ENCODE measurements at places on chromosomes 6 and 20. TPM values are rescaled to one million over a fixed set of nuclear protein-coding genes. Genes with fewer than 3 reads are reported as not detected.

DNA sequence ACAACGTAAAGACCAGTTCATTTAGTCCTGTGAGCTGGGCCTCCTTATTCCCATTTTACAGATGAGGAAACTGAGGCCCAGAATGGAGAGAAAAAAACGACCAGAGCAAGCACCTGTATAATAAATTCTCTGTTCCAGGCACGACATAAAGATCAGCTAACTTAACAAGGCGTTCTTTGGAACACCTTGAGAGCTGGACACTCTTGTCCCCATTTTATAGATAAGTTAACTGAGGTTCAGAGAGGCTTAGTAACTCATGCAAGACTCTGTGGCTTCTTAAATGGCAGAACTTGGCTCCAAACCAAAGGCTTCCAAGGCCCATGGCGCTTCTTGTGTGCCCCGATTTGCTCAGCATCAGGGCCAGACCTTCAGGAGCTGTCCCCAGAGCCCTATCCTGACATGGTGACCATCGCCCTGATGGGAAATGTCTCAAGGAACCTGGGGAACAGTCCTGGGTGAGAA lies 142.1 kb downstream of the VEGFA start:
- H3K36me3 ChIP-seq: no peaks in the 10 kb centered on the region
- no peak overlapping the region for H3K4me3 ChIP-seq
- no peak for DNase-seq
- no peak overlapping the region for H3K27ac ChIP-seq
- peaks cover 3% of the 10 kb centered on the region for H3K27me3 ChIP-seq
- H3K4me1 ChIP-seq: no peaks in the 10 kb centered on the region

- no peaks in the 10 kb centered on the region for H3K4me1 ChIP-seq
- no peak overlapping the region for H3K4me3 ChIP-seq
- DNase-seq: no peak
- no peaks in the 10 kb centered on the region for H3K36me3 ChIP-seq
- H3K27me3 ChIP-seq: no peaks in the 10 kb centered on the region
These were observed 144.1 kb upstream of the PTCHD4 start for GRCh38 chr6:48255094-48255493.

GRCh38 chr6:21039926-21040325 lies 505.7 kb downstream of the CDKAL1 start:
- H3K4me1 ChIP-seq: peaks cover 2% of the 10 kb centered on the region
- no peak overlapping the region for H3K27ac ChIP-seq
- no peak overlapping the region for H3K4me3 ChIP-seq
- no peaks in the 10 kb centered on the region for H3K36me3 ChIP-seq

DNA sequence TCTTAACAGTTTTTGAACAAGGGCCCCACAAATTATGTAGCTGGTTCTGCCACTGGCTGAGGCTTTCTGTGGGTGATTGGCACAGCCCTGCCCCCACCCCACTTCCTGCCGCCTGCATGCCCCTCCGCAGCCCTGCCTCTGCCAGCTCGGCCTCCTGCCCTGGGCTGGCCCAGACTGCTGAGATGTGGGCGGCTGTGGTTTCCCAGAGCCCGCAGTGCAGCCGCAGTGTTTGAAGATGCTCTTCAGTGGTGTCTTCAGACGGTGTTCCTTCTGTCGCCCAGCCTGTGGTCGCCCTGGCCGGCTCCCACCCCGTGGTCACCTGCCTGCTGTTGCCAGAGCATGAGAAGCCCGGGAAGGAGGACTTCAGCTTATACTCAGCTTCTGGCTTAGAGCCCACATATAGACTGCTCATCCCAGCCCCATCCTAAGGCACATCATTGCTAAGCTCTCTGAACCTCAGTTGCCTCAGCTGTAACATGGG lies 154.3 kb downstream of the VEGFA start:
- no peak overlapping the region for H3K27ac ChIP-seq
- peak; percentile 77 for DNase-seq
- H3K36me3 ChIP-seq: no peaks in the 10 kb centered on the region
- H3K27me3 ChIP-seq: peaks cover 7% of the 10 kb centered on the region

GRCh38 chr20:38073307-38074071 lies 39.9 kb downstream of the RPRD1B start:
- peaks cover 70% of the 10 kb centered on the region for H3K36me3 ChIP-seq
- no peak for DNase-seq
- no peak overlapping the region for H3K27ac ChIP-seq
- H3K4me1 ChIP-seq: peaks cover 2% of the 10 kb centered on the region
- no peaks in the 10 kb centered on the region for H3K27me3 ChIP-seq
- H3K4me3 ChIP-seq: no peak overlapping the region

GRCh38 chr20:62161347-62161746 lies 17.8 kb downstream of the SS18L1 start:
- H3K36me3 ChIP-seq: peaks cover 17% of the 10 kb centered on the region
- peaks cover 18% of the 10 kb centered on the region for H3K4me1 ChIP-seq
- DNase-seq: no peak
- H3K27me3 ChIP-seq: no peaks in the 10 kb centered on the region

GRCh38 chr6:101392586-101393230 lies 800 bp upstream of the GRIK2 start:
- no peak overlapping the region for H3K4me3 ChIP-seq
- H3K27me3 ChIP-seq: peaks cover 38% of the 10 kb centered on the region
- no peaks in the 10 kb centered on the region for H3K36me3 ChIP-seq
- DNase-seq: no peak
- H3K4me1 ChIP-seq: no peaks in the 10 kb centered on the region

DNA sequence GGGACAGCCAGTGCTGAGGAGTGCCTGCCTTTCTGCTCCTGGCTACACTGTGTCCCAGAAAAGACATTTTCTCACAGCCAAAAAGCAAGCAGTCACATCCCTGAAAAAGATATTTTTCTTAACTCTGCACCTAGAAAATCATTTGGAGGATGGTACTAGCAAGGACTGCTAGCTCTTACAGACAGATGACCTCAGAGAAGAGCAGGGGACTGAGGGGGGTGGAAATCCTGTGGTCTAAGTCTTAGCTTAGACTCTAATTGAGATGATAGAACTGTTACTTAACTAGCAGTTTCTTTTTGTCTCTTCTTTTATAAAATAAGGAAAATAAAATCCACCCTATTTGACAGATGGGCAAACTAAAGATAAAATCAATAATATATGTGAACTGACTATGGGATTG lies 152.8 kb downstream of the TMEM200A start:
- H3K4me1 ChIP-seq: peaks cover 42% of the 10 kb centered on the region
- no peak overlapping the region for H3K27ac ChIP-seq
- H3K36me3 ChIP-seq: peaks cover 43% of the 10 kb centered on the region
- no peaks in the 10 kb centered on the region for H3K27me3 ChIP-seq

- no peak overlapping the region for H3K4me3 ChIP-seq
- no peak overlapping the region for H3K27ac ChIP-seq
- H3K27me3 ChIP-seq: no peaks in the 10 kb centered on the region
- peaks cover 2% of the 10 kb centered on the region for H3K4me1 ChIP-seq
These were observed 22.1 kb downstream of the SLC35A1 start for GRCh38 chr6:87494761-87495422.

DNA sequence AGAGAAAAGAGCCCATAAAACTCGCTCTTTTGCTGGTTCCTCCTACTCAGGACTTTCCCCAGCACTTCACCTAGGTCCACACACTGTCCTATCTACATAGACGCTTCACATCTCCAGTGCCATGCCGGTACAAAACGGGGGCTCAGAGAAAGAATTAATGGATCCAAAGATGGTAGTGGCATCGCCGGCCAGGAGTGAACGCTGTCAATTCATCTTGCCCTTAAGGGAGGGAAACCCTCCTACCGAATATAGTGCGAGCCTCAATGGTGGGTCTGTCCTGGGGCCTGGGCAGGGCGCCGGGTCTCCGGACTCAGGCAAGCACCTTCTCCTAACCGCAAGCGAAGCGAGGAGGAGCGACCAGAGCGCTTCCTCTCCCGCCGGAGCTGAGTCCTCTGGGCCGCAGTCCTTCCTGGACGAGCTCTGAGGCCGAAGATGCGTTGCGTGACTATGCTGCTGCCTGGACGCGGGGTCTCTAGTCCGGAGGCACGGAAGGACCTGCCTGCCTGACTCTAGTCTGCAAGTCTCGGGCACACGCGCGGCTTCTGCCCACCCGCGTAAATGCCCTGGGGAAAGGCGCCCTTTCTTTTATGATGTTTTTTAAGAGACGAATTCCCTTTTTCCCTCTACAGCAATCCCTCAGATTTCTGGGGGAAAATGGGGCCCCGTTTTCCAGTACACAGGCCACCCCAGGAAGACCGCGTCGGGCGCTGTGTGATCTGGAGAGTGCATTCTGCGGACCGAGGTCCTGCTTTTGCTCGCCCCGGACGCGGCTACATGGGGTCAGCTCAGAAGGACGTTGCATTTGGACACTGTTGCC lies 100.1 kb upstream of the PRDM1 start:
- H3K27ac ChIP-seq: peak overlapping the region; percentile 77
- peaks cover 35% of the 10 kb centered on the region for H3K36me3 ChIP-seq
- H3K4me1 ChIP-seq: peaks cover 77% of the 10 kb centered on the region

- H3K4me3 ChIP-seq: no peak overlapping the region
- peaks cover 1% of the 10 kb centered on the region for H3K36me3 ChIP-seq
- H3K4me1 ChIP-seq: peaks cover 38% of the 10 kb centered on the region
- DNase-seq: no peak
These were observed 22.6 kb upstream of the CHMP4B start for GRCh38 chr20:33788351-33789049.

DNA sequence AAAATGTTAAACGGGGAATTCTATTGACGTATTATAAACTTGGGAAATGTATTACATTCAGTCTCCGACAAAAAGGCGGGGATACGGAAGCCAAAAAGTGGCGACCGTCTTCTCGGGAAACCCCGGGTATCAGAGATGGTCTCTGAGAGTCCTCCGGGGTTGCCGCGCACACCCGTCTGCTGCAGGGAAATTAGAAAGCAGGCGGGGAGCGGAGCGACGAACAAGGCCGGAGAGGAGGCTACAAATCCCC lies 1.5 kb downstream of the SALL4 start:
- H3K4me1 ChIP-seq: peaks cover 8% of the 10 kb centered on the region
- no peak for DNase-seq
- no peak overlapping the region for H3K27ac ChIP-seq
- no peaks in the 10 kb centered on the region for H3K36me3 ChIP-seq
- H3K4me3 ChIP-seq: no peak overlapping the region

- peak overlapping the region; percentile 43 for H3K4me3 ChIP-seq
- no peaks in the 10 kb centered on the region for H3K27me3 ChIP-seq
- H3K36me3 ChIP-seq: peaks cover 35% of the 10 kb centered on the region
- peaks cover 25% of the 10 kb centered on the region for H3K4me1 ChIP-seq
- peak overlapping the region; percentile 92 for H3K27ac ChIP-seq
These were observed 65.1 kb downstream of the CBFA2T2 start for GRCh38 chr20:33554914-33555420.

GRCh38 chr6:960356-960755 lies 267.4 kb upstream of the EXOC2 start:
- H3K27ac ChIP-seq: no peak overlapping the region
- H3K36me3 ChIP-seq: no peaks in the 10 kb centered on the region
- DNase-seq: no peak
- H3K27me3 ChIP-seq: peaks cover 18% of the 10 kb centered on the region

DNA sequence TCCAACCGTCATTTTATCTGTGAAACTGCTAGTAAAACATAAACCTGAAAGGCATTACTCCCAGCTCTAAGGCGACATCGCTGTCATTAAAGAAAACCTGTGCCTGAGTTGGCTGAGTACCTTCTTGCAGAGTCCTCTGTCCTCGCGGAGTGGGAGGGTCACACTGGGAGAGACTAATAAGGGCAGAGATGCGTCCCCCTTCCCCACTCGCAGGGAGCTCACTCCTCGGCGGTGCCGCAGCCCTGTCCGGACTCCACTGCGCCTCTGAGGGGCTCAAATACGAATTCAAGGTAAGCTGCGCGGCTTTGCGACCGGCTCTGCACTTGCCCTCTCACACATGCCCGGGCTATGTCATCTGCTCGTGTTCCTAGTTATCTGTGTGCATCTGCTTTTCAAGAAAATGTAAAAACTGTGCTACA lies at the start of gene COL19A1:
Gene COL19A1, plus strand, starts transcription at position 206 of the 419 bp plus-strand sequence. CDS start 13,012 bp downstream, outside the sequence.
- H3K27ac ChIP-seq: peak within 1 kb of the TSS; percentile 29
- H3K36me3 ChIP-seq: no peaks in the 10 kb centered on the region
- H3K27me3 ChIP-seq: peaks cover 54% of the 10 kb centered on the region
- peaks cover 16% of the 10 kb centered on the region for H3K4me1 ChIP-seq
- peak; percentile 49 for DNase-seq

DNA sequence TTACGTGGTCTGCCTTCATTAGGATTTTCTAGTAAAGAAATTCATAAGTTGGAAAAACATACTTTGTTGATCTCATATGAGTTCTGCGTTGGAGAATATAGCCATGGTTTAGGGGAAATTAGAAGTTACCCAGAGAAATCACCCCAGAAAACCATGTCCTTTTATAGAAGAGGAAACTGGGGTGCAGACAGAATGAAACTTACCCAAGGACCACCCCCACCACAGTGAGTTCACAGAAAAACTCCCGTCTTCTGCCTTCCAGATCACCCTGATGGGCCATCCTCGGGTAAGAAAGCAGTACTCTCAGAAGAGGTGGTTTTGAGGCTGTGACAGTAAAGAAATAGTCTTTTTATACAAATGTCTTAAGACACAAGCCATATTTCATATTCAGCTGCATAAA lies 25.1 kb upstream of the MAFB start:
- H3K4me1 ChIP-seq: no peaks in the 10 kb centered on the region
- no peak overlapping the region for H3K27ac ChIP-seq
- H3K4me3 ChIP-seq: no peak overlapping the region
- peaks cover 21% of the 10 kb centered on the region for H3K27me3 ChIP-seq
- DNase-seq: no peak

GRCh38 chr20:51536116-51537069 lies 6.1 kb downstream of the NFATC2 start:
- peaks cover 59% of the 10 kb centered on the region for H3K36me3 ChIP-seq
- DNase-seq: peak; percentile 53
- H3K4me3 ChIP-seq: peak overlapping the region; percentile 47
- H3K27ac ChIP-seq: peak overlapping the region; percentile 74

Gene CPNE5
- total RNA-seq: 0.79 TPM

Gene PSORS1C2
- total RNA-seq: not detected

Gene CST8
- total RNA-seq: not detected

Gene TNFRSF21
- total RNA-seq: 0.40 TPM

Gene PSORS1C1
- 0.26 TPM for total RNA-seq
